ENCODE measurements at places on chromosomes 2 and 18.

DNA sequence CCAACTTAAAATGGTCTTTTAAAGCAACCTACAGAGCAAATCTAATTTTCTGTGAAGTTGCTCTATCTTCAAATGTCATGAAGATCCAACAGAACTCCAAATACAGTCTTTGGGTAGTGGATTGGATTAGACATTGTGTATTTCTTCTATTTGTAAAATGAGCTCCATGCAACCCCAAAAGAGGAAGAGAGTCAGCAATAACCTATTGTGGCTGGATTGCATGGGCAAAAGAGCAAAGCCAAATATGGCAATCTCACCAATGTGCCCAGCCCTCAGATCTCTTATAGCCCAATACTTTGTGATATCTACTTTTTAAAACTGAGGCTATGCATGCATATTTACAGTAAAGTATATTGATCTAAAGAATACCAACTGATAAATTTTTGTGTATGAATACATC is 146.3 kb downstream of the TXNL1 start:
- DNase-seq, result no peak

DNA sequence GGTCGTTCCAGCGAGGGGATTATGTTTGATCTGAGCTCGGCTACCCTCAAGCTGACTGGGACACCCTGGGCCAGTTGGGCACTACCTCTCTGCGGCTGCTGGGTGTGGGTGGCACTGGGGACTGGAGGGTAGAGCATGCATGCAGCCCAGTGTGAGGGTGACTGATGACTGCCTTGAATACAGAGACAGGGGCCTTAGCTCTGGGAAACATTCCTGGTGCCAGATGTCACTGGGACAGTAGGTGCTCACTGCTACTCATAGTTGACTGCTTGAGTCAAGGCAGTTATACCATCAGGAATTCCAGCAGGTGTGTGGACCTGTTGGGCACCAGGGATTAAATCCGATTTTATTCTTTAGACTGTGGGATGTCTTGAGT is 33.6 kb upstream of the ATP6V1B1 start:
- DNase-seq, result no peak

DNA sequence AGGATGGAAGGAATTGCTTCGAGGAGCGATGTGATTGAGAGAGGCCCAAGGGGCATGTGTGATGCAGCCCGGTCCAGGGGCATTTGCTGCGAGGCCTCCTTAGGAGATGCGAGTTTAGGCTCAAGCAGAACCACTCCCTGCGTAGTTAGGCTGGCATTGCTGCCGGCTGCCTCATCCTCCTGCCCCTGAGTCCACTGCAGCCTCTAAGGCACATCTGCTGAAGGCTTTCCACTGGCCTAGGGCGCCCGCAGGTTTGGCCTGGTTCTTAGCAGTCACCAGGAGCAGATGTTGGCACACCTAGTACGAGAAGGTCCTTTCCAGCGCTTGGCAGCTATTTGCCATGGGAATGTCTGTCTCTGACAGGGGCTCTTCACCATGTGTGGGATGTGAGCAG is 20.7 kb downstream of the INPP5D start:
- DNase-seq, result no peak

- DNase-seq, result no peak
Measured at GRCh38 chr2:113088213-113088992, 20.6 kb downstream of the IL1F10 start.

DNA sequence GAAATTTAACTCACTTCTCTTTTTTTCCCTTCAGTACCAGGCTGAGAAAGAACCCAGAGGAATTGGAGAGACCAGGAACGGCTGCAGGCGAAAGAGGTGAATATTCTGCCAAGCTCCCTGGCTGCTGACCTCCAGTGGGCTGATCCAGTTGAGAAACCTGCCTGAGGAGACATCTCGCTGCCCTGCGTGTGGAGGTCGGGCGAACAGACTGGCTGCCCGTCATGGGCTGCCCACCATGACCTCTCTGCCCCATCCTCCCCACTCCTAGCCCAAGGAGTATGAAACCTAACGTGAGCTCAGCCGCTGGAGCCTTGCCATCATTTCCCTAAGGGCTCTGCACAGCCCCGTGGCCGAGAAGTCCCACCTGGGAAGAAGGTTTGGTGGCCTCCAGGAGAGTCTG is 148.8 kb upstream of the SALL3 start:
- no peak for DNase-seq

DNA sequence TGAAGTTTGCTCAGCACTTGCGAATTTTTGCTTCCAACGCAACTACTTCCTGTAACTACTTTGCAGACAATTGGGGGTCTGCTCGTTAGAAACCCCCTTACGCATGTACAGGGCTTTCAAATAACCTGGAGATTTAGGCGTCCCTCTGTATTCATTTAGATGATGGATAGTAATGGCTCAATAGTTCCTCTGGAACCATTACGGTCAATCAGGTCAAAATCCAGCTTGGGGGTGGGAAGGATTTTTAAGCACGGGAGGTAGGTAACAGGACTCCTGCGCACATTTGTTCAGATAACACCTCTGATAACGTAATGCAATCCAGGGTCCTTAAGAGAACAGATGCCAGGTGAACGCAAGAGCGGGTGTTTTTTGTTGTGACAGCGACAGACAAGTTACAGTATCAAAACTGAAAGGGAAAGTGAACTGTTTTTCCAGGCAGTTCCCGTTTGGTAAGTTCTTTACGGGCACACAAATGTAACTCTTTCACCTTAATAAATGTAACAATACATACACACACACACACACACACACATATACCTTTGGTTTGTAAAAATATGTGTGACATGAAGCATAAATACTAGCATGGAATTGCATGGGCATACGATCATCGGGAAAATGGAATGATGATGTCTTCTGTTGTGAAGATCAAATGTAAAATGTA is 3.8 kb upstream of the OSR1 start:
- DNase-seq, result no peak

- DNase-seq, result no peak
Measured at GRCh38 chr2:133859578-133859977, 291.3 kb upstream of the NCKAP5 start.

GRCh38 chr2:123164216-123164615 is 860.9 kb upstream of the CNTNAP5 start:
- no peak for DNase-seq

GRCh38 chr2:46363535-46364170 is 66.4 kb downstream of the EPAS1 start:
- DNase-seq, result no peak

DNA sequence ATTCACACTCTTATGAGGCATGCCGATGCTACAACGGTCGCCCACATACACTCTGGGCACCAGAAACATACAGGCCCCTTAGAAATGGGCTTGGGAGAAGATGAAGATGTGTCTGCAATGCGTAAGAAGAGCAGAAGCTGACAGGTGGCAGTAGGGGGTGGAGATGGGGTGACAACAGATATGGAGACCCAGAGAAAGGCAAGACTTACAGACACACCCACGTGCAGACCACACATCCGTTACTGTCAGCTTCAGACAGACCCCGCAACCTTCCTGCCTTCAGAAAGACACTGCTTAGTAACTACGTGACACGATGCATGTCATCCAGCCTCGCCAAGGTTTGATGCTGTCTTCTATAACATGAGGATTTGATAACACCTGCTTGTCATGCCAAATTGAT is 89.5 kb downstream of the ZFP36L2 start:
- DNase-seq, result no peak
